ENCODE measurements at places on chromosomes 3 and 15.

DNA sequence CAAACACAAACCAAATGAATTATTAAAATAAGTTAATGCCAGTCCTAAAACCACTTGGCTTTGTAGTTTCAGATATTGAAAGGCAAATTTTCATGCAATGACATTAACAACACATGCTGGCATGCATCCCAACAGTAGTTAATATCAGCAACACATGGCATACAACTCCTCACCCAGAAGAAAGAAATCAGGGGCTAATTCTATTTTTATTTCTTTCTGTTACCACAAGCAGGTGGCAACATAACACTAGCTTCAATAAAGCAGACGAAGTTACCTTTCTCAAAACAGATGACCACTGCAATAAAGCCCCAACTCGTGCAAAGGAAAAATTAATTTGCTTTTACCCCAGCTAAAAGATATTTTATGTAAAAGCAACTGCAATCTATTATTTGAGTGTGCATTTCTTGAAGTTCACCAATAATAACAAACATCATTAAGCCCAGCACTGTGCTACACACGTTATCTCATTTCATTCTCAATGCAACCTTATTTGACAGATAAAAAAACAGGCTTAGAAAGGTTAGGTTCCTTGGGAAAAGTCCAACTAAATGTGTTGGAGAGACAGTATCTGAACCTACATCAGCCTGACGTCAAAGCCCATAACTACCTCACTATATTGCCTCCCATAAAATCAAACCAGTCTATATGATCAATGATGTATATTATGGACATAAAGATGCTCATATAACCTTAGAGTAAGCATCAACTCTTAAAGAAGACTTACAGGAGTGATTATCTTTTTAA is 2.8 kb downstream of the TOP2B start:
- no peak for DNase-seq

DNA sequence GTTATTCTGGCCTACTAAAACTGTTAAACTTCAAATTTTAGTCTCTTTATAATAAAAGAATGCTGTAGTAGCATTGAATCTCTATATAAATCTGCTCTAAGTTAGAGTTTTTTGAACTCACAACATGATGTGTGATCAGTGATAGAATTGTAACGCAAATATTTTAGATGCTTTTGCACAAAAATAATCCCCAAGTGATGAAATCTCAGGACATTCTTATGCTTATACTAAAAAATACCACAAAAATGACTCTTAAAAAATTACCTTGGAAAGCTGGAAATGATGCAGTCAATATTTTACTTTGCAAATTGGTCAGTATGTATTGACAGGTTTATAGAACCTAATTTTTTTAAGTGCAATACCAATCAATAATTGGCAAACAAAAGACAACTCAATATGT is 375.3 kb downstream of the TBC1D5 start:
- no peak for DNase-seq

DNA sequence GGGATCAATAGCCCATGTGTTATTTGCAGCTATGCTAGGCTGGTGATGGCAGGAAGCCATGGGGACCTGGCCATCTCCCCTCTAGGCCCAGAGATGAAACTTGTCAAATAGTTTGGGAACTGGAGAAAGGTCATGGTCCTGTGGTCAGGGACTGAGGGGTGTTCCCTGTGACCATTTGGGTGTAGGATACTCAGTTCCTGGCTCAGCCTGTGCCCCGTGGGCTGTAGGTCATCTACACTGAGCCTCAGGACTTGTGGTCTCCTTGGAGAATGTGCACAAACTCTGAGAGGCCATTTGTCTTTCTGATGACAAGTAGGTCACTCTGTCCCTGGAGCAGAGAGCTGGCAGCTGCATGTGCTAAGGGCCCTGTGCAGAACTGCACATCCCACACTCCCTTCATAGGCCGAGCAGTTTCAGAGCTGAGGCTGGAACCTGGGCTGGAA is 17.5 kb downstream of the GASK1A start:
- DNase-seq: peak; percentile 83

DNA sequence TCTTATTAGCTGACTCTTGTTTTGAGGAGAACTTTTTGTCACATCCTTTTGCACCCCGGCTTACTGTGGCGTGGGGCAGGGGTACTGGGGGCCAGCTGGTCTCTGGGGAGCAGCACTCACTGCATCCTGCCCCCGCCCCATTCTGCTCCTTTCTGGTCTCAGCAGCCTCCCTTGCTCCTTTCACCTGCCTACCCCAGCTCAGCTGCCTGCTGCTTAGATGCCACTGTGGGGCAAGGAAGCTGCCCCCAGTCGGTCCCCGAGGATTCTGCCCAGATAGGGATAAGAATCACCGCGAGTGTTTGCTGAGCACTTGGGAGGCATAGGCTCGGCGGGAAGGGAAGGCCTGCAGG is 32.0 kb downstream of the APBA2 start:
- peak; percentile 18 for DNase-seq

DNA sequence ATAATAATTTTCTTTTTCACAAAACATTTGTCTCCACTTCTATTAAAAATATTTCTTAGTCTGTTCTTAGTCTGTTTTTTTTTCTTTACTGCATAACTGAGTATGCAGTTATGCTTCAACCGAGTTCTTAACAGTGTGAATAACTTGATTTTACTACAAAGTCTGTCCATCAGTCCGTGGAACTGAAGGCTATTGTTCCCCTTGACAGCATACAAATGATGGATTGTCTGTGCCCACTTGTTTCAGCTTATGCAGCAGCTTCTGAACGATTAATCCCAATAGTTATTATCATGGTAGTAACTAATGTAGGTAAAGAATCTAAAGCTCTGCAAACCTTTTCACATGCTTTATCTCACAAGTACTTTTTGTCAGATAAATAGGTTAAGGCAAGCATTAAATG is 150.7 kb downstream of the SSR3 start:
- DNase-seq: no peak

DNA sequence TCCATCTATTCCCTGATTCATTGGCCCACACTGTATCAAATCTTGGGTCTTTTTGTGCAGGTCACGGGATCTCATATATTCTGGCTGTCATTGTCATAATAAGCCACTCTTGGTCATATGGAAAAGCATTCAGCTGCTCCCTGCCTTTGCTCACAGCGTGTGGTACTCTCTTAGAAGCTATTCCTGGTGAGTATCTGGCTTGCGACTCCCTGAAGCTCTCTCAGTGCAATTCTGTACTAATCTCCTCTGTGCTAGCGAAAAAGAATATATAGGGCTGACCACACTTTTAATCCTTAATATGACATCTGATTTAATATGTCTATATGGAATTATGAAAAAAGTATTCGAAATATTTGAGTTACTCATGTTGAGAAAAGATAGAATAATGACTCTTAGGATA is 440.8 kb upstream of the GBE1 start:
- no peak for DNase-seq

DNA sequence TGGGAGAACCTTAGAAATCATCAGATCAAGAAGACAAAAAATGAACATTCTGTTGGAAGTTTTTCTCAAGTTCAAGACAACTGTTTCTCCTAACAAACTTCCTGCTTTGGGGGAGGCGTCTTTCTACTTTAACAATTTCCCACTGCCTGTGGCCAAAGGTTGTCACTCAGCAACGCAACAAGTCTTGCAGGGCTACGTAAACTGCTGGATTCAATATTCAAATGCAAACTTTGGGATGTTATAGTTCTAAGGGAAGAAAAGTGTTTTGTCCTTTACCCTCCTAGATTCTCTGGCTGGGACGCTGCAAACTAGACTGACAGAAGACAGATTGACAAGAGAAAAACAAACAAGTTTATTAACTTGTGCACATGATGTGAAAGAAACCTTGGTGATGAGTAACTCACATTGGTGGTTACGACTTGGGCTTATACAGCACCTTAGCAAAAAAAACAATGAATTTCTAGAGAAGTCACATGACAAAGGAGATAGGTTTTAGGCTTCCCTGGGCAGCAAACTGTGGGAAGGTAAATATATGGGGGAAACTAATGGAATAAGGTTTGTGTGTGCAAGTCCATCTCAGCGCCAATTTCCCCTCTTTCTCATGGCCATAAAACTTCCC is 34.0 kb upstream of the ARPIN start:
- DNase-seq: no peak
